Activated CD8-positive, alpha-beta memory T cell treated with anti-CD3 and anti-CD28 coated beads for 1 hour (primary cell): ENCODE measurements at places on chromosomes 1 and 21.

DNA sequence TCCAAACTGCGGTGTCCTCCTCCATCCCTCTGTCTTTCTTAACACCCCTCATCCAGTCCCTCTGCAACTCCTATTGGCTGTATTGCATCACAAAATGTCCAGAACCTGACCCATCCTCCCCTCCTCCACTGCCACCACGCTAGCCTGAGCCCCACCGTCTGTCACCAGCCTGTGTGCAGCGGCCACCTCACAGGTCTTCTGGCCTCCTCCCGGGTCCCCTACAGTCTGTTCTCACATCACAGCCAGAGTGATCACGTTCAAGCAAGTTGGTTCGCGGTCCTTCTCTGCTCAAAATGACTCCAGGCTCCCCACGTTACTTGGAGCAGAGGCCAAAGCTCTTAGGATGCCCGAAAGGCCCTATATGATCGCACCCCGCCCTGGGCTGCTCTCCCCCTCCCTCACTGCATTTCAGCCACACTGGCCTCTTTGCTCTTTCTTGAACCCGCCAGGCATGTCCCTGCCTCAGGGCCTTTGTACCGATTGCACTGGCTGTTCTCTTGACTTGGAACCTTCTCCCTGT lies 2.4 kb upstream of the PADI4 start:
- DNase-seq: no peak

- no peak for DNase-seq
These were observed 192.9 kb downstream of the PCP4 start for GRCh38 chr21:40060083-40060677.

DNA sequence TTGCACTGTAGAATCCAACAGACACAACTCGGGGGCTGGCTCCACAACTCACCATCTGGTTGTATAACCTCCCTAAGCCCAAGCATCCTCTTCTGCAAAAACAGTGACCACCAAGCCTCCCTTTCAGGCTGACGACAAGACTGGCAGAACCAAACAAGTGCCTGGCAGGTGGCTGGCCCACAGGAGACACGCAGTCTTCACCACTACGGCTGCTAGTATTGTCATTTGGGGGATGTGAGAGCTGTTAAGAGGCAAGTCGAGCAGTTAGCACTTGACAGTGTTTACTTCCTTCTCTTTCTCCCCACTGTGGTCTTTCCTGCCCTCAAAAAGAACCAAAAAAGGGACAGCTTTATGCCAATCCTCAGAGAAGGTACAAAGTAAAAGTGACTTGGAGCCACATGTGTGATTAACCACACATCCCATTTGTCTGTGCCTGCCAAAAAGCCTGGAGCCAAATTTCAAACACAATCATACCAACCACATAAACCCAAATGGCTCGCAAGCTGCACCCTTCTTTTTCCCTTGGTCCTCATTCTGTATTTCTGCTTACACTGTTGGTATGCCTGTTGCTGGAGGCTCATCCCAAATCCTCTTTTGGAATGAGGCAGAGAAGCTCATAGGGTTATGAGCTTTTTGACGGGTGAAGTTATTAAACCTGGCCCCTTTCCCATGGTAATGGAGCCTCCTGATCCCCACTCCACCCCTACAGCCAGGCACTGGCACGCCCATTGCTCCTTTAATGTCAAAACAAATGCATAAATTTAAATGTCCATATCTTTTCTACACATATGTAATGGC lies 94.1 kb downstream of the TGFBR3 start:
- no peak for DNase-seq

- DNase-seq: no peak
These were observed 105.4 kb downstream of the SLC45A1 start for GRCh38 chr1:8423269-8423691.

- no peak for DNase-seq
These were observed 277.1 kb upstream of the DUSP10 start for GRCh38 chr1:222019029-222019428.

- DNase-seq: no peak
These were observed 79.0 kb downstream of the RUNX1 start for GRCh38 chr21:34970167-34970500.

DNA sequence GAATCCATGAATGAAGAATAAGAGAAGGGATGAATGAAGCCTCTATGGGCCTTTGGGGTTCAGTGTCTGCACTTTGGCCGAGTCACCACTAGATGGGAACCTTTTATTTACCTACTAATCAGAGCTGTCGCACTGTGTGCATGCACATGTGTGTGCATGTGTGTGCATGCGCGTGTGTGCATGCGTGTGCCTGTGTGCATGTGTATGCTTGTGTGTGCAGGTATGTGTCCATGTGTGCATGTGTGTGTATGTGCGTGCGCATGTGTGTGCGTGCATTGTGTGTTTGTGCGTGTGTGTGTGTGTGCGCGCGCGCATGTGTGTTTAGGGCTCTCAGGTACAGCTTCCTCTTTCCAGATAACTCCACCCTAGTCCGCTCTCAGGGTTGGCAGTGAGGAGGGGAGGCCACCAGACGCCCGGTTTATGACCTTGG lies 20.4 kb upstream of the UBXN10 start:
- no peak for DNase-seq

DNA sequence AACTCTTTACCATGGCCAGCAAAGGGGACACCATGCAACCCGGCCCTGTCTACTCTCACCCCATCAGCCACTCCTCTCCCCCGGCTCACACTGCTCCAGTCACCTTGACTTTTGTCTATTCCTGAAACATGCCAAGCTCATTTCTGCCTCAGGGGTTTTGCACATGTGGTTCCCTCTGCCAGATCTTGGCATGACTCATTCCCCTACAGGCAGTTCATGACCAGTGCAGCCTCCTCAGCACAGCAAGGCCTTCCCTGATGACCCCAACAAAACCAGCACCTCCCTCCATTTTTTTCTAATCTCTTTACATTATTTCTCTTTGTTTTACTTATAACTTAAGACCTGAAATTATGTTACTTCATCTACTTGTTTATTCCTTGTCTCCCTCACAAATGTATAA lies 58.6 kb upstream of the GJB5 start:
- DNase-seq: no peak
